ENCODE measurements at places on chromosomes 13 and 19.

DNA sequence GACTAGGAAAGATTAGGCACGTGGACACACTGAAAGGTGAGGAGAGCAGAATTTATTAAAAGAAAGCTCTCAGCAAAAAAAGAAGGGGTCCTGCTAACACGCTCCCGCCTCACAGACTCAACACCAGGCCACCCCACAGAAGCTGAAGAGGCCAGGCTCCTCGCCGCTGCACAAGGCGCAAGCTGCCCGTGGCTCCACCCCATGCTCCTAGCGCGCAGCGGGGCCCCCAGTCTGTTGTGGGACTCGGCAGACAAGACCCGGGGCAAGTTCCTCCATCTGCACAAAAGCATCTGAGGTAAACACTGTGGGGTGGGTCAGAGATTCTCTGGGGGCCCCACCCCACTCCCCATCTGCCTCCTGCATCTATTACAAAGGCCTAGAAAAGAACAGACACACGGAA lies 1462.4 kb downstream of the EFNB2 start:
- no peak for DNase-seq

DNA sequence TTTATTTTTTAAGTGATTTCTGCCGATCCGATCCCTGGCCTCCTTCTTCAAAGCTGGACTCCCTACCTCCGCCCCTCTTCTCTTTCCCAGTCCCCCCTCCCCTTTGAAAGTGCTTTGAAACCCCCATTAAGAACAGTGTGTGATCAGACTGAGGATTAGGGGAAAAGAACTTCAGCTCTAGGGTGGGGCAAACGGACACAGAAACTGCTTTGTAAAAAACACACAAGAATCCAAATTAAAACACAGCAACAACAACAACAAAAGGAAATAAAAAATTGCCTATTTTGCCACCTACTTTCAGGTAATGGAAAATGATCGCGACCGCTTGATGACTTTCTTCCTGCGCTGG lies 1.4 kb downstream of the SPRY2 start:
- peak; percentile 13 for DNase-seq

DNA sequence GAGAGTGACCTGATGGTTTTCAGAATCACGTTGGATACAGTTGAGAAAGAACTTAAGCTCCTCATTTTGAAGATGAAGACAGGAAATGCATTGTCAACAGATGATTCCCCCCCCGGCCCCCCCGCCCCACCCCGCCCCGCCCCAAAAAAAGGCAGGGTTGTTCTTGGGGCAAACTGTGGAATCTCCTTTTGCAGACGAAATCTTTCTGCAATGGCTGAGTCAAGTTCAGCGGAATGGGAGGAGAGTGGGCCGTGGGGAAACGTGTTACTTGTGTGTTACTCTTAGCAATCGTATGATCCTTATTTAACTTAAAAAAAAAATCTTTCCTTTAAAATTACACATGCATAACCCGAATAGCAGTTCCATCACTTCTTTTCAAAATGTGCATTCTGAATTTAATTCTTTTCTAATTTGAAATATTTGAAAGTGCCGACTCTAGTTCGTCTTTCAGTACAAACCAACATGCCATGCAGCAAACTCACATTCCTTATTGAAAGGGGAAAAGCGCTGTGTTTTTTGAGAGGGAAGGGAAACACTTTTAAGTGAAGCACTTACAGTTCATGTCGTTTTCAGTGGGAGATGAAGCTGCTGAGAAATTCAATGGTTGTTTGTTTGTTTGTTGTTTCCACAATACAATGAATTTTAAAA lies 348.5 kb upstream of the ARGLU1 start:
- DNase-seq, result peak; percentile 11

DNA sequence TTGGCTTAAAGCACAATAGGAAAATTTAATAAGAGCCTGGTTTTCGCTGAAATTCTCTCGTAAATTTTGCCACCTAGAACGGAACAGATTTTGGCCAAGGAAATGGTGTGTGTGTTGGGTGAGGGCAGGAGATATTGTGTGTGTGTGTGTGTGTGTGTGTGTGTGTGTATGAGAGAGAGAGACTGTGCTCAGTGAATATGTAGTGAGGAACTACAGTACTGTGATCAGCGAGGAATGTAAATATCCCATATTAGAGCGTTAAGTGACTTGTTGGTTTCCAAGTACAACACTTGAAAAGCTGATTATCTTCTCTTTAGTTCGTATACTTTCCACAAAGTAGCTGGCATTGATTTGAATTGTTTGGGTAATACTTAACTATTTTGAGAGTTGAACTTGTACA lies 738.9 kb downstream of the PCDH9 start:
- DNase-seq, result no peak

DNA sequence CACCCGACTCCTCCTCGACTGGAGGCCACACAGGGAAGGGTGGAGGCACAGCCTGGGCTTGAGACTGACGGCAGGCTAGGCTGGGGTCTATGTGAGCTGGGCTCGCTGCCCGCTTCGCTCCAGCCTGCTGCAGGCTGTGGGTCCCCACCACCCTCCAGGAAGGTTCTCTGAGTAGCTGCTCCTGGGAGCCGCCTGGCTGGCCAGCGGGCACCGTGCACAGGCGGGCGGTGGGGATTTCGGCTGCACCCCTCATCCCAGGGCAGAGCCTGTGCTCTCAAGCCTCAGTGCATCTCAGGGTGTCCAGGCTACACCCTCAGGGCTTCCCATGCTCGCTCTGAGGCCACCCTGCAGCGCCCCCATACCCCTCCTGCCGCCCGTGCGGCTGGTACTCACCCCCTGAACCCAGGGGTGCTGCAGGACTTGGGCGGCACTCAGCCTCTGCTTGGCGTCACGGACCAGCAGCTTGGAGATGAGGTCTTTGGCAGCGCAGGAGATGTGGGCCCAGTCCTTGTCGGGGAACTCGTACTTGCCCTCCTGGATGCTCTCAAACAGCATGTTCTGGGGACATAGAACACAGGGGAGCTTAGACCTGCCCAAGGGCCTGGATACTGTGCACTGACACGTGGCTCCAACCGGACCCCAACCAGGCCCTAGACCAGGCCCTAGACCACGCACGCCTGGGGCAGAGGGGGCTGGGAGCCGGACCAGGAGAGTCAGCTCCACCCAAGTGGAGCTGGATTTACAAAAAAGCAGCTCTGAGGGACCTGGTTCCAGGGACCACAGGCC lies 10.2 kb downstream of the MKNK2 start:
- DNase-seq, result no peak

GRCh38 chr13:106533943-106534638 lies 1.4 kb downstream of the EFNB2 start:
- DNase-seq, result peak; percentile 55

DNA sequence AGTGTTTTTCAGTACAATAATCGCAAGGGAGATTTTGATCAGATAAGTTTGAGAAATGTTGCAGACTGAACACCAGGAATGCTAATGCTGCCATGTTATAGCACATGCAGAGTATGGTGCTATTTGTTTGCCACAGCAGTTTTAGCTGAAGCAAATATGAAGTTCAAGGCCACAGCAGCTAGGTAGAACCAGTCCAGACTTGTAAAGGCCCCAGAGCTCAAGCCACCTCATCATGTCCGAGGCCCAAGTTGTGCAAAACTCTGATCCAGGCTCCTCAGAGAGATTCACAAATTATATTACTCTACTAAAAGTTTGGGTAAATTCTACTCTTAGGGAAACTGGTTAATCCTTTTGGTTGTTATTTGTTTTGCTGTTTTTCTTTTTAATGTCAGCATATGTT lies 2702.6 kb downstream of the PCDH9 start:
- no peak for DNase-seq

- DNase-seq, result no peak
Observed at GRCh38 chr19:33194886-33195644, 935 bp downstream of the LRP3 start.

GRCh38 chr13:98778749-98779148 lies 26.3 kb upstream of the SLC15A1 start:
- DNase-seq, result peak; percentile 72

DNA sequence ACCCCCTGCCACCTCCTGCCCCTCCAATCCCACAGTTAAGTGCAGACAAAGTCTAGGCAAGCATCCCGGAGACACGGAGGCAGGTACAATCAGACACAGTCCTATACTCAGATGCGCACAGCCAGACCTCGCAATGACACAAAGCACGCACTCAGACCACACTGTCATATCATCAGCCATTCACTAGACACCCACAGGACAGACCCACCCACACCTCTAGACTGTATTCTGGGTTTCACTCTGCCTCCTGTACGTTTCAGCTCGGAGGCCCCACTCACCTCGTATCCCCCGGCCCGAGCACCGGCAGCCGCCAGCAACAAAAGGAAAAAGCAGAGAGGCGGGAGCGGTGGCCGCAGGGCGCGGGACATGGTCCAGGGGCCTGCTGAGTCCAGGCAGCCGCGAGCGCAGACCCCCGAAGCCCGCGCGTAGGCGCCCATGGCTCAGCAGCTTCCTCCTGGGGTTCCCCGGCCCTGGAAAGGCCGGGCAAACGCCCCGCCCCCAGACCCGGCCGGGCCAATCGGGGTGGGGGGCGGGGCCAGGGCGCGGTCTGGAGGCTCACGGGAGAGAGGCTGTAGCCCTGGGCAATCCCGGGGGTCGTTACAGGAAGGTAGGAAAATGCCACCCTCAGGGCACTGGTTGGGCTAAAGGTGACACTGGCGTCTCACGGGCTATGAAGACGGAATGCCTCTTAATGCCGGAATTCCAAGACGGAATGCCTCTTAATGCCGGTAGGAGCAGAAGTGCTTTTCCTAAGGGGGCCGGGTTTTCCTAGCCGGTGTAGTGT lies at the start of the genes MAN2B1 and WDR83:
Gene MAN2B1 (minus strand): TSS at position 478 of the 784 bp plus-strand sequence. CDS start 41 bp downstream, at position 437.
Gene WDR83 (plus strand): TSS at position 543 of the 784 bp plus-strand sequence. CDS start 2,984 bp downstream, outside the sequence.
- peak; percentile 42 for DNase-seq

GRCh38 chr19:7888145-7888825 lies at the start of gene LRRC8E:
Gene LRRC8E (plus strand): TSS chr19:7888510. CDS start chr19:7895604, 7,094 bp downstream.
- peak; percentile 64 for DNase-seq

- no peak for DNase-seq
Observed at GRCh38 chr19:1373534-1374249, 10.0 kb upstream of the NDUFS7 start.

DNA sequence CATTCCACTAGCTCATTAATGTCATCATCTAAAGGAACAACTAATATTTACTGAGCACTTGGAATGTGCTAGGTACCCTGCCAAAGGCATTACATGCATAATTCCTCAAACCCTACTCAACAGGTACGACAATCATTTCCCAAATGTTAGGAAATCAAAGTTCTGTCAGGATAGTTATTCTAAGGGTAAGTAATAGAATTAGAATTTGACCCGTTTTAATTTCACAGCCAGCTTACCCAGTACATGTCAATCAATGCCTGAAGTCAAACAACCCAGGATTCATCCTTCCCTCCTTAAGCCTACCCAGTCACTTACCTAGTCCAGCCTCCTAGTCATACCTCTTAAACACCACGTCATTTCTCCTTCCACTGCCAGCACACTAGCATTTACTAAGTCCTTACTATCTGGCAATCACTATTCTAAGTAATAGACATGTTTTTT lies 2.4 kb downstream of the LNX2 start:
- DNase-seq, result no peak

GRCh38 chr13:98975822-98976261 lies 2.0 kb downstream of the DOCK9 start:
- DNase-seq, result no peak

GRCh38 chr19:5880604-5881078 lies 10.3 kb upstream of the FUT5 start:
- peak; percentile 56 for DNase-seq

GRCh38 chr19:2554856-2555255 lies 78.9 kb downstream of the GADD45B start:
- no peak for DNase-seq

DNA sequence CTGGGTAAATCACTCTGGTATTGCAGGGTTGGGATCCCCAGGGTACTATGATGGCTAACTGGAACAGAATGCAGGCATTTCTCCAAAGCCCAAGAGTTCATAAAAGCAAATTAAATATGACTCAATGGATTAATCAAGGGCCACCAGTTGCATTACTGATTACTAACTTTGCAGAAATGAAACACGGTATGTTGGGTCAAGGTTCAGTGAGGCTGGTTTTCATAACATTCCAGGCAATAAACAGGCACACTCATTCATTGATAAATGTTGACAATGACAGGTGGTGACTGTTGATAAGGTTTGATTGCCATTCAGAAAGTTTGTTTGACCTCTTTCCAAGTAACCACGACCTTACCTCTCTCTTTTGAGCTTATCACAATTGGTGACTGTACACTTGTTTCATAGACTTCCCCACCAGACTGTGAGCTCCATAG lies 506 bp upstream of the AP1M1 start:
- peak; percentile 61 for DNase-seq

- no peak for DNase-seq
Observed at GRCh38 chr13:71685072-71685471, 181.9 kb downstream of the DACH1 start.

GRCh38 chr13:30711375-30711774 lies 24.0 kb upstream of the ALOX5AP start:
- peak; percentile 85 for DNase-seq

- no peak for DNase-seq
Observed at GRCh38 chr19:6577476-6578125, 13.3 kb downstream of the CD70 start.

- DNase-seq, result no peak
Observed at GRCh38 chr13:99932912-99933311, 38.7 kb downstream of the ZIC5 start.

- no peak for DNase-seq
Observed at GRCh38 chr13:73464758-73465616, 406.2 kb downstream of the KLF5 start.

GRCh38 chr19:53091413-53092254 lies 11.6 kb downstream of the ZNF160 start:
- DNase-seq, result no peak

DNA sequence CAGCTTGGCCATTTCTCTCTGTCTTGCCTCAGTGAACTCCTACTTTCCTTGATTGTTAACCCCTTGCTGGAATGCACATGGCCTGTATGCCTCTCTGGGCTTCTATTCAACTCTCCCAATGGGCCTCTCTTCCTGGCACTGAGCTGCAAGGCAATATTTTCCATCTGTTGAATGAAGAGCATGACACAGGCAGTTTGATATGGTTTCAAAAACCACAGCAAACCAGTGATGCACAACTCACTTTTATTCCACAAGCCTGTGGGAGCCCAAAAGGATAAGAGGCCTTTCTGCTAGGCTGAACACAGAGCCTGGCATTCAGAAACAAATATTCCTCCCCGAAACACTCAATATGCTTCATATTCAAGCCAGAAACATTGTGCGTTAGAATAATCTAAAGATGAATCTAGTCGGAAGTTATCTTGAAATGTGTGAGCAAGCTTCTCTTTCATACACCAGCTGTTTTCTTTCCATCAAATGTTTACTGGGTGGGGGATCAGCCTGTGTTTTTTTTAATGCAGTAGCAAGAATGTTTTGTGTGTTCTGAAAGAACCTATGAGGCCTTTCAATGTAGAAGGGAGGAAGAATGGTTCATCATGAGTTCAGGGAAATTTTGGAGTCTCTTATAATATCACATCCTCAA lies 443.1 kb upstream of the SPRY2 start:
- DNase-seq, result no peak

DNA sequence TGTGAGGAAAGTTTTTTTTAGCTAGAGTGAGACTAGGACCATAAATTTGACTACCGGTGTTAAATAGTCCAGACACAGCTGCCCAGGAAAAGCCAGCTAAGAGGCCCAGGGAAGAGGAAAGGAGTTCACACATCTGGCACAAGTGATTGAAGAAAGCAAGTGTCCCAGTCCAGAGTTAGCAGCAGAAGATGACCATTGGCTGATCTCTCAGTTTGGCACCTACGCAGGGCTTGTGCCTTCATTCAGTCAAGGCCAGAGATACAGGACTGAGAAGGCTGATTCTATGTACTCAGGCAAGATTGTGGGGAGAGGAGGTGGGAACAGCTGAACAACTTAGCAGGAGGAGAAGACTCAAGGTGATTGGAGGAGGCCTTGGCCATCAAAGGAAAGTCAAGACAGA lies 575.0 kb upstream of the KLF12 start:
- DNase-seq, result no peak

GRCh38 chr13:81929988-81930387 lies 1589.1 kb upstream of the SPRY2 start:
- no peak for DNase-seq

Measured in brain microvascular endothelial cell (primary cell).